ENCODE measurements at places on chromosomes 2 and 18. TPM values are rescaled to one million over a fixed set of nuclear protein-coding genes. Genes with fewer than 3 reads are reported as not detected.

DNA sequence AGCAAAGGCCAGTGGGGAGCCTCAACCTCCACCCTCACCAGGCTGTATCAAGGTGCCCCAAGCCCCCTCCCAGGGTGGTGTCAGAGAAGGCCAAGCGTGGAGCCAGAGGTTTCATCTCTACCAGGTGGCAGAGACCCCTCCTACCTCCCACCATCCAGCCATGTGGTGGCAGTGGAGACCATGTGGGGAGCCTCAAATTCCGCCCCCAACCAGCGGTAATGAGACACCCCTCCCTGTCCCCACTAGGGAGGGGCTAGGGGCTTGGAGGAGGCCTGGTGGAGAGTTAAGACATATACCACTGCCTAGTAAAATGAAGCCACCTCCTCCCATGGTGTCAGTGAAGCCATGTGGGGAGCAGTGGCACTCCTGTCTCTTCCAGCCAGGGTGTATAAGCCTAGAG, 24.4 kb upstream of the YPEL5 start:
- H3K4me1 ChIP-seq: peaks cover under 1% of the 10 kb centered on the region
- H3K27ac ChIP-seq: no peak overlapping the region
- H3K4me3 ChIP-seq: no peak overlapping the region
- DNase-seq: no peak

- DNase-seq: no peak
- H3K4me1 ChIP-seq: peaks cover 35% of the 10 kb centered on the region
- peak overlapping the region; percentile 88 for H3K27ac ChIP-seq
- H3K36me3 ChIP-seq: peaks cover 8% of the 10 kb centered on the region
- H3K4me3 ChIP-seq: peak overlapping the region; percentile 86
Measured at GRCh38 chr2:109125593-109126500, 3.2 kb upstream of the SH3RF3 start.

DNA sequence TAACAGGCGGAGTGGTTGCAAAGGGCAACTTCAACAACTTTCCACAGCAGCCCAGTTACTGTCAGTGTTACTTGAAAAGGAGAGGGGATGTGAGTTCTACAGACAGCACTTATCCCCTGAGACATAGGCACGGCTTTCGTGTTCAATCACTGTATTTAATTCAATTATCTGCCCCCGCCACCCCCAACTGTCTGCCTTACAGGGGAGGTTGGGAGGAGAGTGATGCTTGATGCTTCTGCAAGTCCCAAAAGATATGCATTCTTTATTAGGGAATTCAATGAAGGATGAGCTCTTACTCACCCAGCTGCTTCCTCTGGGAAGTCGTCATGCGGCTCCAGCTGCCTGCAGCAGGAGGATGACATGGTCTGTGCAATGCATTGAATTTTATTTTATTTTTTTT, 639.9 kb downstream of the DCC start:
- H3K27me3 ChIP-seq: no peaks in the 10 kb centered on the region
- H3K4me3 ChIP-seq: no peak overlapping the region
- DNase-seq: no peak
- H3K36me3 ChIP-seq: no peaks in the 10 kb centered on the region

Gene DCDC2C
- not detected for total RNA-seq

DNA sequence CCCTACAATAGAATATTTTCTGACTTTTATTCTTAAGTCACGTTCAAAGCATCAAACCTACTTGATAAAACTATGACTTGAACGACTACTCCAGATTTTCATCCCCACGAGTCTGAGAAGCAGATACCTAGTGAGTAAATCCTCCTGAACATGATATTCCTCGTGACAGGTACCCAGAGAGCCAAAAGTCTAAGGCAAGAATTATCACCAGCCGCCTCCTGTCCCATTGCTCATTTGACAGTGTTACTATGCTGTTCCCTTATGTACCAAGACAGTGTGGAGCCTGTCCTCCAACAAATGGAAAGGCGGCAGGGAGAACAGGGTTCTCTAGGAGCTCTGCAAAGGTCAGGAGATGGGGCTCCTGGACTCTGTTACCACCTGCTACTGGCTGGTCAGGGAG, 8.3 kb upstream of the ALPK2 start:
- peaks cover 43% of the 10 kb centered on the region for H3K4me1 ChIP-seq
- no peak overlapping the region for H3K27ac ChIP-seq
- no peaks in the 10 kb centered on the region for H3K27me3 ChIP-seq
- DNase-seq: no peak
- H3K36me3 ChIP-seq: no peaks in the 10 kb centered on the region

GRCh38 chr2:169702996-169703395, 8.7 kb downstream of the PHOSPHO2 start:
- no peaks in the 10 kb centered on the region for H3K4me1 ChIP-seq
- H3K27ac ChIP-seq: no peak overlapping the region
- no peak for DNase-seq
- H3K4me3 ChIP-seq: no peak overlapping the region
- no peaks in the 10 kb centered on the region for H3K27me3 ChIP-seq
- peaks cover 5% of the 10 kb centered on the region for H3K36me3 ChIP-seq

Gene AQP4
- total RNA-seq: not detected

Gene DSG1
- not detected for total RNA-seq

- H3K36me3 ChIP-seq: peaks cover 7% of the 10 kb centered on the region
- no peak overlapping the region for H3K4me3 ChIP-seq
- no peaks in the 10 kb centered on the region for H3K27me3 ChIP-seq
- H3K4me1 ChIP-seq: peaks cover 19% of the 10 kb centered on the region
- no peak overlapping the region for H3K27ac ChIP-seq
Measured at GRCh38 chr2:101173707-101174295, 22.6 kb upstream of the TBC1D8 start.

GRCh38 chr18:48408727-48409590, at the start of gene ZBTB7C:
ZBTB7C (minus strand) TSS chr18:48409383.
- no peaks in the 10 kb centered on the region for H3K36me3 ChIP-seq
- H3K4me1 ChIP-seq: peaks cover 36% of the 10 kb centered on the region
- H3K4me3 ChIP-seq: peak within 1 kb of the TSS; percentile 73
- H3K27me3 ChIP-seq: peaks cover 42% of the 10 kb centered on the region
- no peak within 1 kb of the TSS for H3K27ac ChIP-seq

GRCh38 chr2:165818920-165819319, 24.9 kb upstream of the GALNT3 start:
- H3K27me3 ChIP-seq: no peaks in the 10 kb centered on the region
- no peak overlapping the region for H3K27ac ChIP-seq
- no peaks in the 10 kb centered on the region for H3K4me1 ChIP-seq

Gene KIF5C
- total RNA-seq: 3.8 TPM

Gene GAL3ST2
- 1.3 TPM for total RNA-seq

GRCh38 chr2:191474464-191474863, 203.5 kb upstream of the NABP1 start:
- H3K4me1 ChIP-seq: no peaks in the 10 kb centered on the region
- H3K4me3 ChIP-seq: no peak overlapping the region
- no peak for DNase-seq
- no peaks in the 10 kb centered on the region for H3K27me3 ChIP-seq
- H3K36me3 ChIP-seq: no peaks in the 10 kb centered on the region

GRCh38 chr2:100603414-100603813, 40.6 kb downstream of the PDCL3 start:
- H3K4me3 ChIP-seq: no peak overlapping the region
- no peaks in the 10 kb centered on the region for H3K36me3 ChIP-seq
- no peak overlapping the region for H3K27ac ChIP-seq
- DNase-seq: no peak
- no peaks in the 10 kb centered on the region for H3K27me3 ChIP-seq
- peaks cover 15% of the 10 kb centered on the region for H3K4me1 ChIP-seq

DNA sequence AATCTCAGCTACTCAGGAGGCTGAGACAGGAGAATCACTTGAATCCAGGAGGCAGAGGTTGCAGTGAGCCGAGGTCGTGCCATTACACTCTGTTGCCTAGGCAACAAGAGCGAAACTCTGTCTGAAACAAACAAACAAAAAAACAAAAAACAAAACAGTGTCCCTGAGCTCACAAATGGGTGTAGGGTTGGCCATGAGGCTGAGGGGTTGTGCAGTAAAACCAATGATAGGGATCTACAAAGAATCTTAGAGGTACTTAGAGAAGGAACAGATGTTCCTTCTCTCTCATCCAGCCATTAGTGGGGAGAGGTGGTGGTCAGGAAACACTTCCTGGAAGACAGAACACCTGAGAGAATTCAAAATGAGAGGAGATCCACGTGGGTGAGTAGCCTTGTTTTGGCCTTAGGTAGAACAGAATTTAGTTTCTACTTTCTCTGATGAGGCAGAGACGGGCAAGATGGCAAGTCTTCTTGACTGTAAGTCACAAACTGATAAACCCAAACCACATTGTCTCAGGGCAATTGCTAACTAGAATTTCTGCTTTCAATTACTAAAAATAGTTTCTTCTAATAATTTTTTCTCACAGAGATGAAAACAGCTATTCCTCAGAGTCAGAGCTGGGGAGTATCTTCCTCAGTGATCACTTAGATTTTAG, 61.5 kb upstream of the PPM1B start:
- H3K27ac ChIP-seq: no peak overlapping the region
- H3K36me3 ChIP-seq: no peaks in the 10 kb centered on the region
- H3K4me1 ChIP-seq: no peaks in the 10 kb centered on the region
- no peak for DNase-seq
